Left lung (tissue), 14 donors: ENCODE measurements at places on chromosomes 3 and 15.

DNA sequence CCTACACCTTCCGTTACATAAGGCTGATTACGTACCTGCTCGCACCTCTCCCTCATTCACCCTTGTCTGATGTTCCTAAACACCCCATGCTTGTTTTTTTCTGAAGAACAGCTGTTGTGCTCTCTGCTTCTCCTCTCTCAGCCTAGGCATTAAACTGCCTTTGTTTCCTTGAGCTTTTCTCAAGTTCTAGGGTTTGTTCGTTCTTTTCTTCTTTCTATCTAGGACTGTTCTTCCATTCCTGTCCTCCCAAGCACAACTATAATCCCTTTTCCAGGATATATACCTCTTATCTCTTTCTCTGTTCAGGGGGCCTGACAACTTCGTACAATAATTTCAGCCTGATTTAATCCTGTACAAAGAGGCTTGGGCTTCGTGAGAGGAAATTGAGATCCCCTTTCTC lies 11.4 kb downstream of the SYN2 start:
- no peak for DNase-seq

DNA sequence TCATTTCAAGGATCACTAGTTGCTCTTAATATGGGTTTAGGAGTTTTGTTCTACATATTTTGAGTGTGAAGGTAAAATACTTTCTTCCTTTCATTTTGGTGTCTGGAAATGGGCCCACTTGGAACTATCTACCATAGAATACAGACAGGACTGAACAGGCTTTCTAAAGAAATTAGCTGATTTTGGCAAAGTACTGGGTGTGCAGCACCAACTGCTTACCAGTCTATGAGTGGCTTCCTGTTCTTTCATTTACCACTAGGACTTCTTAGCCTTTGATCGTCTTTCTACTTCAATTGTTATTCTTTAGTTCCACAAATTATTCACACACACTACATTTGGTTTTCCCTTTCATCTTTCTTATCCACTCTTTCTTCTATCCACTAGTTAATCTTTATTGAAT lies 1196.3 kb downstream of the ROBO1 start:
- DNase-seq: no peak

- no peak for DNase-seq
Observed at GRCh38 chr3:10473581-10474274, 31.7 kb downstream of the ATP2B2 start.

- DNase-seq: no peak
Observed at GRCh38 chr15:101807345-101807945, 4.1 kb downstream of the OR4F6 start.

GRCh38 chr3:76438971-76439370 lies 600.9 kb upstream of the ROBO2 start:
- DNase-seq: no peak

GRCh38 chr15:101152914-101153313 lies 98.9 kb downstream of the CHSY1 start:
- DNase-seq: peak; percentile 30

DNA sequence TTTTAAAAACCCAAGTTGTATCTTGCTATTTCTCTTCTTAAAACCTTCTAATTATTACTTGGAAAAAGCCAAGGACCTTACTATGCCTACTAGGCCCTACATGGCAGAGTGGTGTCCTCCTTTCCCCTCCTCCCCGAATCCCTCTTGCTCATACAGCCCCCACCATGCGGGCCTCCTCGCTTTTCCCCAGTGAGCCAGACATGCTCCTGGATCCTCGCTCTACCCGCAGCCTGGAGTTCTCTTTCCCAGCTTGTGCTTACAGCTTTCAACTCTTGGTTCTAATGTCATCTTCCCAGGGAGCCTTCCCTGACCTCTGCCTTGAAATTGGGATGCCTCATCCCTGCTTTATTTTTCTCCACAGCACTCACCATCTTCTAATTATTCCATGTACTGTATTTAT lies 111.8 kb upstream of the TLE3 start:
- DNase-seq: no peak

GRCh38 chr15:99556011-99556410 lies 9.8 kb upstream of the MEF2A start:
- no peak for DNase-seq

DNA sequence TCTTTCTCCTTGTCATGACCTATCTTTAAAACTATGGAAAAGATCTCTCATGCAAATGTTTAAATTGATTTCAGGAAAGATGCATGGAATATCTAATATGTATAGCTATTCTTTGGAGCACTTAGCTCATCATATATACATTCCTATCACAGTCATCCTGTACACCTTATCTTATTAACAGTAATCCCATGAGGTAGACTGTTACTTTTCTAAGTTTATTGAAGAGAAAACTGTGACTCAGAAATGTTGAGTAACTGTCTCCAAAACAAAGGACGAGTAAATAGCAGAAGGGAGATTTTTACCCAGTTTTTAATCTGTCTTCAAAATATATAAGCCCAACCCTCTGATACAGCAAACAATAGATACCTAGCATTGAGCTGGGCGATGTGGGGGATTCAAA lies 308.3 kb downstream of the GAP43 start:
- DNase-seq: no peak

DNA sequence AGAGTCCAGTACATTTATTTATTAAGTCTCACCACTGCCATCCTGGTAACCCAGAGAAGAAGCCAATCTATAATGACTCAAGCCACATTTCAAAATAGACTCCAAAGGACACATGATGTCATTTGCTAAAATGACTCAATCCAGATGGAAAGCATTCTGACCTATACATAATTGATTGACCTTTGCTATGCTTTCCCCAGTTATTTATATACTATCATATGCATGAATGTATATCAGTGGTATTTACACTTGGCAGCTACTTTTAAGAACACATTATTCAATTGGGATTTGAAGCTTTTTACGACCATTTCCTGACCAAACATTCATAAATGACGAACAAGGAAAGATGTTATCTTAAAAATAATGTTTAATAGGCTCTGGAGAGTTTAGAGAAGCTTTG lies 297.2 kb downstream of the FHIT start:
- DNase-seq: no peak

DNA sequence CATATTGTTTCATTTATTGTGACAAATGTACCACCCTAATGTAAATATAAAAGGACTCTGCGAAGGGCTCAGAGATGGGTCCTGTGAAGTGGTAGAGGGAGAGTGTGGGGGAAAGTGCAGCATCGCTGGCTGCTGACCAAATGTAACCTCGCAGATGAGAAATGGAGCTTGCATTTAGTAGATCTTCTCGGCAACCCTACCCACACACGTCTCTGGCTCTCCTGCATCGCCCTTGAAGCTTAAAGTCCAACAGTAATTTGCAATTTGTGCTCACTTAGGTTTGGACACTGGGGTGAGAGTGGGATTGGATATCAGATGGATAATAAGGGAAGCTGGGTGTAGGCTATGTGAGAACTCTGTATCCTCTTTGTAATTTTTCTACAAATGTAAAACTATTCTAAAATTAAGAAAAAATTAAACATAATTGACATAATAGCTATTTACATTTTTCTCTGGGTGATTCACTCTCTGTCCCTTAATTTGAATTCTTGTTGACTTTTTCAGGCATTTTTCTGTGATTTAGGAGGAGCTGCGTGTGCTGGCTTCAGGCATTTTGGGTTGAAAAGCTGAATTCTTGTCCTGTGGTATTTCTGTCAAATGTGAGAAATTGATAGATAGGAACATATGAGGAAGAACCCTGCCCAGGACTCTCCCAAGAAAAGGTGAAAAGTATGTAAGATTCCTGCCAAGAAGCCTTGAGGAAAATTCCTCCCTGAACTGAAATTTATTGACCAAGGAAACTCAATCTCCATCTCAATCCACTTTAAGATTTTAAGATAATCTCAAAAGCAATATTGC lies 524.7 kb upstream of the MCTP2 start:
- DNase-seq: no peak

GRCh38 chr3:179401561-179401960 lies 49.7 kb downstream of the GNB4 start:
- no peak for DNase-seq

- DNase-seq: no peak
Observed at GRCh38 chr3:160291290-160291908, 66.2 kb downstream of the C3orf80 start.

DNA sequence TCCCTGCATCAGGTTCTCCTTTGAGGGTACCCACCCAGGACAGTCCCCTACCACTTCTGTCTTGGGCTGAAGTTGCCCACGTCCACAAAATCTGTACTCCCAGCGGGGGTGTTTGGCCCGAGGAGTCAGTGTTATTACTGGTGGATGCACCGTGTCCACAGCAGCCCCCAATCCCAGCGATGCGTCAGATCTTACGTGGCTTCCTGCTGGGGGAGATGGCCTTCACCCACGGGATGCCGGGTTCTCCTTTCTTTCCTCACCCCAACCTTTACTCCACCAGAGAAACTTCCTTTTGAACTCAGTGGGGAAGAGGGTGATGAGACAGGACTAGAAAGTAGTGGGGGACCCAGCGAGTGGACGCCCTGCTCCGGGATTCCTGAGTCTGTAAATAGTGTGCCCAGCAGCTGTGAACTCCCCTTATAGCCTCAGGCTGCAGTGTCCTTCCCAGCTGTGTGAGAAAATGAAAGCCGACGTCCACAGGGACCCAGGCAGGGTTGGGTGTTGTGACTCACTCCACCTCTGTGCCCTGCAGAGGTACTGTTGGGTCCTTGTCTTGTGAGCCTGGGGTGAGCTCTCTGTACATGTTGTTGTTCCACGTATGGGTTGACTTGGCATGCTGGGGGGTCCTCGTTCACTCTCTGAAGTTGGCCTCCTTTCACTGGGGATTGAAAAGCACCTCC lies 31.5 kb downstream of the CRTAP start:
- DNase-seq: no peak

DNA sequence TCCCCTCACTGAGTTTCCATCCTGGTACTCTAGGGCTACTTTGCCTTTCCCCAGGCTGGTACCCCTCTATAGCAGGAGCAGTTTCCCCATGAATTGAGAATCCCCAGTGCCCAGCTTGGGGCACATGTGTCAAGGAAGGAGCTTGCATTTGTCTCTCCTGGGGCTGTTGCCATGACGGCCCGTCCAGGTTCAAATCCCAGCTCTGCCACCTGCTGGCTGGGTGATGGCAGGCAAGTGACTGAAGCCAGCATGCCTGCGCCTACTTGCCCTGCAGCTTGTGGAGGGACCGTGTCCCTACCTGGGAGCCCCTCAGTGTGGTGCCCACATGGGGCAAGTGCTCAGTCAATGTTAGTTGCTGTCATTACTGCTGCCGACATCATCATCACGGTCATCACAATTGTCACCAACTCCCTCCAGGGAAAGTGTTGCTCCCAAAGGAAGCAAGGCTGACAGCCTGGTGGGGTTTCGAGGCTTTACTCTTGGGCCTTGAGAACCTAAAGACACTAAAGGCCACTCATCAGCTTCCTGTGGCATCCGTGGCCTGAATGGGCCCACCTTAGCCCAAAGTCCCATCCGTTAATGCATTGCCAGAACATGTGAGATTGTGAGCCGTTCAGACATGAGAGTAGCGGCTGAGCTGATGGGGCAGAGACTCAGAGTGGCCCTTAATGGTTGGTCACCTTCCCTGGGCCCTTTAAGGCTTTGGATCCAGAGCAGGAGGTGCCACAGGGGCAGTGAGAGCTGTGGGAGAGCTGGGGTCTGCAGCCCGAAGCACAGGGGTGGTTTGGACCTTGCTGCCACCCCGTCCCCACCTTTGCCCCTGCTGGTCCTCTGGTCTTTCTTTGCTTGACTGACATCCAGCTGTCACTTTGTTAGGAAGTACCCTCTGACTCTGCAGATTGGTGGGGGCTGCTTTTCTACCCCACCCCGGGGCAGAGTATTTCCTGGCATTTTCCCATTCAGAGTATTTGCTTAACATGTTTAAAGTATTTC lies 144.4 kb downstream of the DNAJB8 start:
- peak; percentile 80 for DNase-seq

DNA sequence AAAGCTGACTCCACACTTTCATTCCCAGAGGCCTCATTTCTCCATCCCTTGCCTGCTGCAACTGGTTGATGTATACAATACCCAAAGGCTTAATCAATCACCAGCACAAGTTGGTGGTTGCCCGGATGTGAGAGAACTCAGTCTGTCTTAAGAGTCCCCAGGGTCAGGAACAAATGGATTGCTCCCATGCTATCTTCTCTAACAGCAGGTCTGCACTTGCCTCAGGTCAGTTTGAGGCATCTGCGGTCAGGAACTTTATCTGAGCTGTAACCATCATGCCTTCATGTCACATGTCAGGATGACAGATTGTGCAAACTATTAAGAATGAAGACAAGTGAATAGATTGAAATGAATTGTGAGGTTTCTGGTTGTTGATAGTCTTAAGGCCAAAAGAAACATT lies 56.1 kb downstream of the BFSP2 start:
- DNase-seq: no peak

GRCh38 chr3:141686466-141687291 lies 51.4 kb upstream of the RNF7 start:
- peak; percentile 77 for DNase-seq

GRCh38 chr3:139355891-139356290 lies 12.1 kb downstream of the MRPS22 start:
- no peak for DNase-seq

GRCh38 chr15:57061281-57061680 lies 142.8 kb downstream of the TCF12 start:
- no peak for DNase-seq

DNA sequence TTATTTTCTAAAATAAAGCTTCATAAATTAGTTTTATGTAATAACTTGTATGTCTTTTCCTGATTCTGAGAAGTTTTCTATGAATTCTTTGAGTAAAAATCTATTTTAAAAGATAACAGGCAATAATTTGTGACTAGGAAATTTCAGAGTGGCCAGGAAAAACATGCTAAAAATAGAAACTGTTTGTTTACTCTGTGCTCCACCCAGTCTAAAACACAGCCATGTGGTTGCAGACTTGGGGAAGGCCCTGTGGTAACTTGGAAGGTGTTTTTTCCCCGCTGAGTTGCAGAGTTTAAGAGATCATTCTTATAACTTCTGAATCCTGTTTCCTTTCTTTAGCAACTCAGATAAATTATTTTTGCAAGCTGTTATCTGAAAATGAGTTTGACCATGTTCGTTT lies 21.9 kb downstream of the PLCL2 start:
- no peak for DNase-seq

- peak; percentile 36 for DNase-seq
Observed at GRCh38 chr15:78003539-78004008, 73.9 kb downstream of the TBC1D2B start.

DNA sequence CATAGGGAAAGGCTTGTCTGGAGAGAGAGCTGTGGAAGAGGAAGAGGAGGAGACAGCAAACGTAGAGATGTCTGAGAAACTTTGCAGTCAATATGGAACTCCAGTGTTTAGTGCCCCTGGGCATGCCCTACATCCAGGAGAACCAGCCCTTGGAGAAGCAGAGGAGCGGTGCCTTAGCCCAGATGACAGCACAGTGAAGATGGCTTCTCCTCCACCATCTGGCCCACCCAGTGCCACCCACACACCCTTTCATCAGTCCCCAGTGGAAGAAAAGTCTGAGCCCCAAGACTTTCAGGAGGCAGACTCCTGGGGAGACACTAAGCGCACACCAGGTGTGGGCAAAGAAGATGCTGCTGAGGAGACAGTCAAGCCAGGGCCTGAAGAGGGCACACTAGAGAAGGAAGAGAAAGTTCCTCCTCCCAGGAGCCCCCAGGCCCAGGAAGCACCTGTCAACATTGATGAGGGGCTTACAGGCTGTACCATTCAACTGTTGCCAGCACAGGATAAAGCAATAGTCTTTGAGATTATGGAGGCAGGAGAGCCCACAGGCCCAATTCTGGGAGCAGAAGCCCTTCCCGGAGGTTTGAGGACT lies 6.9 kb downstream of the MAP1A start:
- DNase-seq: no peak
